ENCODE measurements at places on chromosomes 7 and 10.

DNA sequence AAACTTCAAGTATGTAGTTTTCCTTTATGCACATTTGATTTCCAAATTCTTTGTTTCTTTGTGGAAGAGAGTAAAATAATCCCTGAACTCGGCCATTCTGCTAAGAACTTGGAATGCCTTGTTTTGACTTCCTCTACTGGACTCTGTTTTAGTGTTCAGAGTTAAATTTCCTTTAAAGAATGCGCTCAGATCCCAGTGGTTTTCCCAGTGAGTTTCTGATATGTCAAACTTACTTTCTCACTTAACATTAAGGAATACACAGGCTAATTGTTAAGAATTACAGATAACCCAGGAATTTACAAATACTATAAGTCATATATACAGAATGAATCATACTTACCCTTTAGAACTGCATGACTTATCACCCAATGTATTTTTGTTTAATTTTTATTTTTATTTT, 1067.6 kb upstream of the CELF2 start:
- DNase-seq: no peak

DNA sequence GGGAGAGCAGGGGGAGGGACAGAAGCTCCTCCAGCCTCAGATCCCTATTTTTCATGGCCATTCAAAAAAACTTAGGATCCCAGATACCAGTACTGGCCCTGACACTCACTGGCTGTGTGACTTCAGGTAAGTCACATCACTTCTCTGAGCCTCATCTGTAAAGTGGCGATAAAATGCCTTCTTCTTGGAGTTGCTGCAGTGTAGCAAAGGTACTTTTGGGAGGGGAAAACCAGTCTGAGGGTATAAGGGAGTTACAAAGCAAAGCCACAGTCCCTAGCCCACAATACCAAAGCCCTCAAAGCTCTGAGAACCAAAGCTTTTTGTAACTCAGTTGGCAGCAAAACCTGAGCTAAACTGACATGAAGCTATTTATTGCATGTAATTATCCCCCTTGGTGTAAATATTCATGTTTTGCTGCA, 43.4 kb upstream of the COL13A1 start:
- no peak for DNase-seq

DNA sequence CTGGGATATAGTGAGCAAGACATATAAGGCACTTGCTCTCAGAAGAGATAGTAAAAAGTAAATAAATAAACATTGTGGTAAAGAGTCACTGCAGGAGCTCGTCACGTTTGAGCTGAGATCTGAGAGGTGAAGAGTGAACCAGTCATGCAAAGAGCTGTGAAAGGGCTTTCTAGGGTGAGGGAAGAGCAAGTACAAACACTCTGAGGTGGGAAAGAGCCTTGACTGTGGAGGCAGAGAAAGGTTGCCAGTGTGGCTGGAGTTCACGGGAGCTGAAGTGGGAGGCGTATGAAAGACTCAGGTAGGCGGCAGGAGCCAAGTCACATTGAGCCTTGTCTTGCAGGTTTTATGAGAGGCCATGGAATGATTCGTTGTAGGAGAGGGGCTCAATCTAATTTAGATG, 141.0 kb downstream of the C1GALT1 start:
- DNase-seq: no peak

- no peak for DNase-seq
These were observed 125.7 kb downstream of the ZMYND11 start for GRCh38 chr10:260819-261429.

- DNase-seq: no peak
These were observed 123.7 kb downstream of the IMMP2L start for GRCh38 chr7:111438369-111439289.

DNA sequence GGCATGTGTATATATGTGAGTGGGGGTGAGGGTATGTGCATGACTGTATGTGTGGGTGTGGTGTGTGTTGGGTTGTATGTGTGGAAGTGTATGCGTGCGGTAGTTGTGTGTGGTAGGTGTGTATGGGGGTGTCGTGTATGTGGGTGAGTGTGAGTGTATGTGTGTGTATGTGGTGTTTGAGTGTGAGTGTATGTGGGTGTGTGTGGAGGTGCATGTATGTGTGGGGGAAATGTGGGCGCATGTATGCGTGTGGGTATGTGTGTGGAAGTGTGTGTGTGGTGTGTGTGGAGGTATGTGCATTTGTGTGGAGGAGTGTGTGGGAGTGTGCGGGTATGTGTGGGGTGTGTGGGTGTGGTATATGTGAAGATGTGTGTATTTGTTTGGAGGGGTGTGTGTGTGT, 269.5 kb downstream of the GPR158 start:
- no peak for DNase-seq

GRCh38 chr10:117631276-117632145, 89.0 kb downstream of the EMX2 start:
- no peak for DNase-seq

DNA sequence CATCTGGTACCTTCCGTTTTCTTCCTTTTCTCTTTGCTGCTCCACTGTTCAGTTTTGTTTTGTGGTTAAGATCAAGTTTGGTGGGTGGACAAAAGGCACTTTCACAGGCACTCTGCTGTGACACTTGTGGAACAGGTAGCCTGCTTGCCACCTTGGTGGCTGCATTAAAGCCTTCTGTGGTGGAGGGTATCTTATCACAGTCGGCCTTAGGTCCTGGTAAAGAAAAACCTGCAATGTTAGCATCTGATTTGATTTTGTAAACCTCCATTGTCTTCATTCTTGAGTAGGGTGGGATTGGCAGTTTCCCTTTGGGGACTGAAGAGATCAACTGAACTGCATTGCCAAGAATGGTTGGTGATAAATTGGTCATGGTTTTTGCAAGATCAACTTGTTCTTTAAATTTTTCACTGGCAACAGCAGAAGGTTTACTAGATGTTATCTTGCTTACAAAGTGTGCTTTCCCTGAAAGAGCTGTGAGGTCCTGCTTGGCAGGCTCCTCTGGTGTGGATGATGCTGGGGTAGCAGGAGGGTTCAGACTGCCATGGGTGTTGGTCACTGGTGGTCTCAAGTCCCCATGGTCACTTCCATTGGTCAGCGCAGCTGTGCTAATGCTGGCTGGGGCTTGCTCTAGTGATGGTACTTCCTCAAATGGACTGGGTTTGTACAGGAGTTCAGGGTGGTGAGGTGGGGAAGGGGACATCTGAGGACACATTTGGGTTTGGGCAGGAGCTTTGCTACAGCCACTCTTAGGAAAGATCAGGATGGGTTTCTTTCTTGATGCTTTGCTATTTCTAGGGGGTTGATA, 182.2 kb downstream of the ZNF438 start:
- DNase-seq: no peak

DNA sequence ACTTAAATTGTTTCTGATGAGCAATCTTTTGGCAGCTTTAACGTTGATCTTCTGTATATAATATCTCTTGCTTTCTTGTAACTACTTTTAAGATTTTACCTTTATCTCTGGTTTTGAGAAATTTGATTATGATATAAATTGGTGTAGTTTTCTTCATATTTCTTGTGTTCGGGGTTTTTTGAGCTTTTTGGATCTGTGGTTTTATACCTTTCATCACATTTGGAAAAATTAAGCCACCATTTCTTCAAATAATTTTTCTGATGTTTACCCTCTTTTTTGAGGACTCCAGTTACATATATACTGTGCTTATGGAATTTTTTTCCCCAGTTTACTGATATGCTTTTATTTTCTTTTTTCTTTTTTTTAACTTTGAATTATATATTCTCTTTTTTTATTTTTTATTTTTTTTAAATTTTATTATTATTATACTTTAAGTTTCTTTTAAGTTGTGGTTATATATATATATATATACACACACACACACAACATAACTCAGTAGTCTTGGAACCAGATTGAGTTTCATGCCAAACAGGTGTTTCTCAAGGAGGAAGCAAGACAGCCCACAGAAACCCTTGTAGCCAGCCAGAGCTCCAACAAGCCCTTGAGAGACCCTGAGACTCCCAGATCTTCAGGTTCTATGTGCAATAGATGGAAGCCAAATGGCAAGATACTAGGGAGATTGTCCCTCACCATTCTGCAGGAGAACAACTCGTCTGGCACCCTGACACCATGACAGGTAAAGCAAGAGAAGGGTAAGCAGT, 27.5 kb upstream of the NME8 start:
- no peak for DNase-seq

DNA sequence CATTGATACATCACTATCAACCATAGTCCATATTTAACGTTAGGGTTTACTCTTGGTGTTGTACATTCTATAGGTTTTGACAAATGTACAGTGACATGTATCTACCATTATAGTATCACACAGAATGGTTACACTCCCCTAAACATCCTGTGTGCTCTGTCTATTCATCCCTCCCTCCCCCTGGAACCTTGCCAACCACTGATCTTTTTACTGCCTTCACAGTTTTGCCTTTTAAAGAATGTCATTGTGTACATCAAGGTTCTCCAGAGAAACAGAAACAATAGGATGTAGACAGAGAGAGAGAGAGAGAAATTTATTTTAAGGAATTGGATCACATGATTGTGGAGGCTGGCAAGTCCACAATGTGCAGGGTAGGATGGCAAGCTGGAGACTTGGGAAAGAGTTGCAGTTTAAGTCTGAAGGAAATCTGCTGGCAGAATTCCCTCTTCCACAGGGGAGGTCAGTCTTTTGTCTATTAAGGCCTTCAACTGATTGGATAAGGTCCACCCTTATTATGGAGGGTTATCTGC, 45.1 kb upstream of the CCNJ start:
- DNase-seq: no peak

GRCh38 chr10:99548041-99548530, 15.3 kb downstream of the NKX2-3 start:
- no peak for DNase-seq

- DNase-seq: no peak
These were observed 7.0 kb upstream of the WDFY4 start for GRCh38 chr10:48677625-48678024.

DNA sequence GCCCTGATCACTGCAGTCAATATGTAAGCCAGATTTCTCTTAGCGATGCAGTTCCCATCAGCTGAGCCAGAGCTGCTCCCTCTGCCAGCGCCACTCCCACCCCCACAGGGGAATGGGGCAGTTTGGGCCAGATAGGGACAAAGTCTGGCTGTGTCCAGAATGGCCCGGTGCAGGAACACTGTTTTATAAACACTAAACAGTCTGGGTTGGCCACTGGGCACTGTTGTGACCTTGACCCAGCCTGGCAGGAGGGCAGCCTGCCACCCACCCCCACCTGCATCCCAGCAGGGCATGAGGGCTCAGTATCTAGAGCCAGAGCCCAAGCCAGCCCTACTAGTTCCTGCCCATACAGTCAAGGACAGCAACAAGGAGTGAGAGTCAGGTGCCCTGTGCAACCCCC, 1.3 kb downstream of the OGDHL start:
- no peak for DNase-seq

DNA sequence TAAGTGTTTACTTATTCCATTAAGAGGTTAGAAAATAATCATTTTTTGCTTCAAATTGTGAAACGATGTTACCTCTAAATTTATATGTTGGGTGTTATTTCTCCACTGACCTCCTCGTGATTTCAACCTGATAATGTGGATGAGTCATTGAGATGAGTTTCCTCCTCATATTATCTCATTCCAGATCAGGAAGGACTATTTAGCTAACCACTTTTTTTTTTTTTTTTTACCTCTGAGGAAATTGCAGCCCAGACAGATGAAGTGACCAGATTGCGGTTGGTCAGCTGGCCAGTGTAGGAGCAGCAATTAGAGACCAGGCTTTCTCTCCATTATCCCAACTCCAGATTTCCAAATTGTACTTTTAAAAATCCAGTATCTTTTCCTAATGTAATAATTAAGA, 248.7 kb downstream of the FZD1 start:
- no peak for DNase-seq

All from activated CD8-positive, alpha-beta memory T cell treated with anti-CD3 and anti-CD28 coated beads for 4 hours (primary cell).